Fibroblast of the aortic adventitia (primary cell): ENCODE measurements at places on chromosomes 4 and X. TPM values are rescaled to one million over a fixed set of nuclear protein-coding genes. Genes with fewer than 3 reads are reported as not detected.

The CYTL1 gene
- total RNA-seq, result 12.5 TPM in 1 of 2 replicates, not detected in the other

The ATP6AP2 gene
- 113 and 143 TPM in 2 replicates for total RNA-seq

The DDX53 gene
- total RNA-seq, result not detected in 2 replicates

The UBA6 gene
- total RNA-seq, result 25.6 and 138 TPM in 2 replicates

The DMD gene
- 10.3 and 30.3 TPM in 2 replicates for total RNA-seq

The CWH43 gene
- total RNA-seq, result not detected in 2 replicates

The DUSP21 gene
- not detected in 2 replicates for total RNA-seq

The MAGED4B gene
- total RNA-seq, result 10.8 and 23.8 TPM in 2 replicates

The ATP2B3 gene
- not detected in 2 replicates for total RNA-seq

The TLR7 gene
- total RNA-seq, result not detected in 2 replicates

The TRO gene
- 12.5 and 13.1 TPM in 2 replicates for total RNA-seq

The CENPVL3 gene
- not detected in 2 replicates for total RNA-seq

The MAGEC1 gene
- not detected in 2 replicates for total RNA-seq

The LINC00632 gene
- 10.9 and 17.1 TPM in 2 replicates for total RNA-seq

The TIGD4 gene
- 0.25 and 0.27 TPM in 2 replicates for total RNA-seq

The SFRP2 gene
- 0.27 and 1.8 TPM in 2 replicates for total RNA-seq

The GALNTL6 gene
- total RNA-seq, result not detected in 2 replicates

The VCX3B gene
- not detected in 2 replicates for total RNA-seq

The NUDT10 gene
- 0.63 and 2.0 TPM in 2 replicates for total RNA-seq

The PACRGL gene
- 20.3 and 29.6 TPM in 2 replicates for total RNA-seq

The ARHGAP36 gene
- total RNA-seq, result not detected in 2 replicates

The CT45A2 gene
- total RNA-seq, result not detected in 2 replicates

The MSANTD1 gene
- 0.41 and 0.63 TPM in 2 replicates for total RNA-seq

The PPARGC1A gene
- 0.81 and 15.9 TPM in 2 replicates for total RNA-seq

The ABLIM2 gene
- total RNA-seq, result under 0.01 TPM in 1 of 2 replicates, not detected in the other

The COQ2 gene
- total RNA-seq, result 7.4 and 16.1 TPM in 2 replicates

The ZNF732 gene
- 0.27 and 0.57 TPM in 2 replicates for total RNA-seq

The MAP3K15 gene
- not detected in 2 replicates for total RNA-seq

The INTS6L gene
- total RNA-seq, result 3.3 and 5.3 TPM in 2 replicates

The STIM2 gene
- total RNA-seq, result 19.8 and 31.2 TPM in 2 replicates

The PPBP gene
- total RNA-seq, result not detected in 2 replicates

The C1GALT1C1 gene
- total RNA-seq, result 41.1 and 47.1 TPM in 2 replicates

The ASMT gene
- total RNA-seq, result not detected in 2 replicates

The CXorf51A gene
- not detected in 2 replicates for total RNA-seq

The PRDM5 gene
- total RNA-seq, result 18.4 and 25.8 TPM in 2 replicates

The MAGEC3 gene
- total RNA-seq, result 0.27 TPM in 1 of 2 replicates, not detected in the other

The APEX2 gene
- total RNA-seq, result 4.7 and 8.8 TPM in 2 replicates

The NLRP2B gene
- not detected in 2 replicates for total RNA-seq

The POLA1 gene
- 9.2 and 24.9 TPM in 2 replicates for total RNA-seq

The FOXR2 gene
- not detected in 2 replicates for total RNA-seq

The WAS gene
- total RNA-seq, result 0.09 TPM in 1 of 2 replicates, not detected in the other

The PIN4 gene
- total RNA-seq, result 4.6 and 9.0 TPM in 2 replicates

The TRIM2 gene
- 34.6 and 78.5 TPM in 2 replicates for total RNA-seq

The PDS5A gene
- total RNA-seq, result 78.4 and 123 TPM in 2 replicates

The LUZP4 gene
- total RNA-seq, result not detected in 2 replicates

The CCDC160 gene
- not detected in 2 replicates for total RNA-seq
